ENCODE measurements at places on chromosomes 13 and 19. TPM values are rescaled to one million over a fixed set of nuclear protein-coding genes. Genes with fewer than 3 reads are reported as not detected.

DNA sequence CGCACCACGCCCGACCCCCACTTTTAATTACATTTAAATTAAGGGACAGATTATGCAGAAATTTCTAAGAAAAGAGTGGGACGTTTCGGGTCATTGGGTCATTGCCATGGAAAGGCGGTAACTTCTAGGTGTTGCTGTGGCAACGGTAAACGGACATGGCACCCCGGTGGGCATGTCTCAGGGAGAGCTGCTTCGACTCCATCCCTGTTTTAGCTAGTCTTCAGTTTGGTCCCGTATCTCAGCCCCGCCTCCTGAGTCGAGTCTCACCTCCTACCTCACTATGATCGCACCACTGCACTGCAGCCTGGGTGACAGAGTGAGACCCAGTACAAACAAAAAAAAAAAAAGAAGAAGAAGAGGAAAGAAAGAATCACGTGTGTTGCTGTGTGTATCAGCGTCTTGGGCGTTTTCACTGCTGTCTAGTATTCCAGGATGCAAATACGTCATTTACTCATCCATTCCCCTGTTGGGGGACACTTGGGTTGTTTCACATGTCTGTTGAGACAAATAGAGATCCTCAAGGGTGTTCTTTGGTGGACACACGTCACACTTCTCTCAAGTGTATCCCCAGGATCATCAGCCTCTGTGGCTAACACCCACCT lies 41.7 kb downstream of the CELF5 start:
- H3K4me1 ChIP-seq = no peaks in the 10 kb centered on the region
- no peaks in the 10 kb centered on the region for H3K36me3 ChIP-seq
- DNase-seq = no peak
- no peak overlapping the region for H3K4me3 ChIP-seq
- peaks cover 9% of the 10 kb centered on the region for H3K27me3 ChIP-seq
- no peak overlapping the region for H3K27ac ChIP-seq

DNA sequence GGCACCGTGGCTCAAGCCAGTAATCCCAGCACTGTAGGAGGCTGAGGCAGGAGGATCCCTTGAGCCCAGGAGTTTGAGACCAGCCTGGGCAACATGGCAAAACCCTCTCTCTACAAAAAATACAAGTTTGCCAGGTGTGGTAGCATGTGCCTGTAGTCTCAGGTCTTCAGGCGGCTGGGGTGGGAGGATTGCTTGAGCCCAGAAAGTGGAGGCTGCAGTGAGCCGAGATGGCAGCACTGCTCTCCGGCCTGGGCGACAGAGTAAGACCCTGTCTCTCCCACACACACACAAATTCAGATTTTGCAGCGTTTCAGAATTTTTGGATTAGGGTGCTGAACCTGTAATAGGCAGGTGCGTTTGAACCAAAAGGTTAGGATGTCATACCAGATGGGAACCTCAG lies 2.2 kb downstream of the RPS11 start:
- DNase-seq = no peak
- peak overlapping the region; percentile 83 for H3K27ac ChIP-seq
- peak overlapping the region; percentile 78 for H3K4me3 ChIP-seq

GRCh38 chr19:13978351-13979243 lies 26.3 kb downstream of the DCAF15 start:
- peaks cover 40% of the 10 kb centered on the region for H3K4me1 ChIP-seq
- H3K27me3 ChIP-seq = no peaks in the 10 kb centered on the region
- peak; percentile 40 for DNase-seq
- H3K27ac ChIP-seq = no peak overlapping the region

GRCh38 chr19:1206864-1207450 lies 1.4 kb downstream of the STK11 start:
- DNase-seq = no peak
- H3K27ac ChIP-seq = peak overlapping the region; percentile 31
- peak overlapping the region; percentile 55 for H3K4me3 ChIP-seq
- H3K36me3 ChIP-seq = peaks cover 11% of the 10 kb centered on the region
- no peaks in the 10 kb centered on the region for H3K27me3 ChIP-seq
- peaks cover 47% of the 10 kb centered on the region for H3K4me1 ChIP-seq

DNA sequence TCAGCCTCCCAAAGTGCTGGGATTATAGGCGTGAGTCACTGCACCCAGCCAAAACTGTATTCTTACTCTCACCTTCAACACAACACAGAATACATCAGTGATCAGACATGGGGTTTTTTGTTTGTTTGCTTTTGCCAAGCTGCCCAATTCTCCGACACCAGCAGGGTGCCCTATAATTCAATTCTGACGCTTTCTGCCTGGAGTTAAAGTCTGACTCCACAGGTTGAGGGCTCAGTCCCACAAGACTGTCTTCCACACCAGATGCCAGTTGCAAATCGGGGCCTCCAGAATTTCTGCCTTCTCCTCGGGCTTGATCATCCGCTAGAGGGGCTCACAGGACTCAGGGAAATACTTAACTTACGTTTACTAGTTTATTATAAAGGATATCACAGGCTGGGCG lies 22.1 kb downstream of the FBN3 start:
- H3K36me3 ChIP-seq = no peaks in the 10 kb centered on the region
- no peak overlapping the region for H3K4me3 ChIP-seq
- DNase-seq = no peak
- no peak overlapping the region for H3K27ac ChIP-seq

GRCh38 chr19:6534451-6535093 lies 3.7 kb downstream of the TNFSF9 start:
- H3K4me1 ChIP-seq = peaks cover 55% of the 10 kb centered on the region
- no peak for DNase-seq
- no peak overlapping the region for H3K27ac ChIP-seq
- peaks cover 17% of the 10 kb centered on the region for H3K27me3 ChIP-seq
- H3K4me3 ChIP-seq = no peak overlapping the region

- H3K4me1 ChIP-seq = peaks cover under 1% of the 10 kb centered on the region
- H3K27me3 ChIP-seq = no peaks in the 10 kb centered on the region
- no peak for DNase-seq
- no peak overlapping the region for H3K4me3 ChIP-seq
- H3K27ac ChIP-seq = no peak overlapping the region
- H3K36me3 ChIP-seq = no peaks in the 10 kb centered on the region
These were observed 10.8 kb downstream of the RSPH6A start for GRCh38 chr19:45804140-45804958.

GRCh38 chr19:39132344-39132969 lies 6.9 kb downstream of the PAK4 start:
- no peak overlapping the region for H3K27ac ChIP-seq
- H3K27me3 ChIP-seq = no peaks in the 10 kb centered on the region
- no peak for DNase-seq
- no peaks in the 10 kb centered on the region for H3K36me3 ChIP-seq
- no peak overlapping the region for H3K4me3 ChIP-seq

- no peak overlapping the region for H3K27ac ChIP-seq
- H3K4me3 ChIP-seq = no peak overlapping the region
These were observed 36.0 kb upstream of the MIR17HG start for GRCh38 chr13:91311491-91311890.

DNA sequence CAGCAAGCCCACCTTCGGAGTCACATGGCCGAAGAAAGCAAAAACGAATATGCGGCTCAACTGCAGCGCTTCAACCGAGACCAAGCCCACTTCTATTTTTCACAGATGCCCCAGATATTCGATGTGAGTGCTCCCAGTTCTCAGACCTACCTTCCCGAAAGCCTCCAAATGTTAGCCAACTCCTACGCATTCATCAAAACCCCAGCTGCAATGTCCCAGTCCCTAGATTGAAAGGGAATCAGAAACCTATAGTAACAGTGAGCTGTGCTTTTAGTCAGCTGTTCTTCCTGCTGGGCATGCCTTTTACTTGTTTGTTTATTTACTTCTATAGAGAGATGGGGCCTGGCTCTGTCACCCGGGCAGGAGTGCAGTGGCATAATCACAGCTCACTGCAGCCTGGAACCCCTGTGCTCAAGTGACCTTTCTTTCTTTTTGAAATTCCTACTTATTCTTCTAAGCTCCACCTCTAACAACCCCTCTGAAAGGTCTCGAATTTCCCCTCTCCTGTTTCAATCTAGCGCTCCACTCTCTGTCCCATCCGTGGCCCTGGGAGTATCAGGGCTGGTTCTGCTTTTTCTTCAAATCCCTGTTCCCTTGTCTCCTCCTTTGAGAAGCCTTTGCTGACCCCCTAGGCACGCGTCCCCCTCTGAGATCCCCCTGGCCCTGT lies 4.4 kb downstream of the TRIP10 start:
- peaks cover 23% of the 10 kb centered on the region for H3K4me1 ChIP-seq
- no peak overlapping the region for H3K27ac ChIP-seq
- no peak for DNase-seq
- H3K36me3 ChIP-seq = peaks cover 5% of the 10 kb centered on the region
- no peaks in the 10 kb centered on the region for H3K27me3 ChIP-seq

DNA sequence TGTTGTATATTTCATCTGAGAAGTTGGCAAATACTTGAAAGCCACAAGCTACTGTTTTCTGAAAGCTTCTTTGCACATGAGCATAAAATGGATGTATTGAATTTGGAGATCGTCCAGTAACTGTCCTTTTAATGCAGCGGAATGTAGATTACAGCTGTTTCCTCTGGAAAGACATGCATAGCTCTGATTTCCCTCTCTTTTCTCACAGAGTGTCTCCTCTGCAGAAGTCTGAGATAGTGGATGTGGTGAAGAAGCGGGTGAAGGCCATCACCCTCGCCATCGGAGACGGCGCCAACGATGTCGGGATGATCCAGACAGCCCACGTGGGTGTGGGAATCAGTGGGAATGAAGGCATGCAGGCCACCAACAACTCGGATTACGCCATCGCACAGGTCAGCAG lies 283.0 kb downstream of the SHISA2 start:
- no peaks in the 10 kb centered on the region for H3K36me3 ChIP-seq
- H3K27me3 ChIP-seq = no peaks in the 10 kb centered on the region
- H3K27ac ChIP-seq = no peak overlapping the region
- no peak overlapping the region for H3K4me3 ChIP-seq

DNA sequence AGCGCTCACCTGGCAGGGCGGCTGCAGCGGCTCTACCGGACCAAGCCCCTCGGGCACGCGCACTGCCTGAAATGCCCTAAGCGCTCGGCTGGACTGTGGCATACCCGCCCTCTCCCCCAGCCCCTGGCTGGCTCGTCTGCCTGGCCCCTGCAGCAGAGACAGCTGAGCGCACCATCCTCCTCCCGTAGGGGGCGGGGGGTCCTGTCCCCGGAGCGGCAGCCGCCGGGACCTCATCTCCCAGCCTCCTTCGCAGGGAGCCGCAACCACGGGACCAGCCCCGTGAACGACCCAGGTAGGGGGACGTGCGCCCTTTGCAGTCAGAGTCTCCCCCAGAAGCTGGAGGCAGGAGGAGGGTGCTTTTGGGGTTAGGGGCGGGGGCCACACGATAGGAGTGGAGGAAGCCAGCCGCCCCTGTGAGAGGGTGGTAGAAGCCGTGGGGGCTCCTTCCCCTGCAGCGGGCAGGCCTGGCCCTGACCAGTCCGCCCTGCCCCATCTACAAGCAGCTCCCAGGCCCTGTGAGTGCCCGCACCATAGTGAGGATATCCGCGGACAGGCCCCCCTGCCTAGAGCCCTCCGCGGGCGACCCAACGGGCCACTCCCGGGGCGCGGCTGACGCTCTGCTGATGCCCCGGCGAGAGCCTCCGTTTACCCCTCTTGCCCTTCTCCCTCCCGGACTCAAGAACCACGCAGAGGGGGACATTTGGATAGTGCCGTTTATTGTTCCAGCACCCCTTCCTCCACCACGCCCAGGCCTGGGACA lies 34.2 kb downstream of the ZNF787 start:
- H3K27ac ChIP-seq = no peak overlapping the region
- H3K4me1 ChIP-seq = no peaks in the 10 kb centered on the region
- H3K27me3 ChIP-seq = no peaks in the 10 kb centered on the region
- H3K4me3 ChIP-seq = no peak overlapping the region

- H3K4me3 ChIP-seq = no peak overlapping the region
- H3K27ac ChIP-seq = no peak overlapping the region
- DNase-seq = no peak
- no peaks in the 10 kb centered on the region for H3K36me3 ChIP-seq
- no peaks in the 10 kb centered on the region for H3K27me3 ChIP-seq
These were observed 69.2 kb downstream of the ATP11A start for GRCh38 chr13:112759053-112759452.

GRCh38 chr13:70490320-70490935 lies 382.2 kb upstream of the KLHL1 start:
- H3K4me3 ChIP-seq = no peak overlapping the region
- H3K4me1 ChIP-seq = no peaks in the 10 kb centered on the region
- no peak overlapping the region for H3K27ac ChIP-seq
- H3K36me3 ChIP-seq = no peaks in the 10 kb centered on the region

- DNase-seq = no peak
- no peak overlapping the region for H3K27ac ChIP-seq
- no peaks in the 10 kb centered on the region for H3K27me3 ChIP-seq
- no peaks in the 10 kb centered on the region for H3K36me3 ChIP-seq
- H3K4me3 ChIP-seq = no peak overlapping the region
These were observed 757.3 kb downstream of the EFNB2 start for GRCh38 chr13:105778196-105778595.

DNA sequence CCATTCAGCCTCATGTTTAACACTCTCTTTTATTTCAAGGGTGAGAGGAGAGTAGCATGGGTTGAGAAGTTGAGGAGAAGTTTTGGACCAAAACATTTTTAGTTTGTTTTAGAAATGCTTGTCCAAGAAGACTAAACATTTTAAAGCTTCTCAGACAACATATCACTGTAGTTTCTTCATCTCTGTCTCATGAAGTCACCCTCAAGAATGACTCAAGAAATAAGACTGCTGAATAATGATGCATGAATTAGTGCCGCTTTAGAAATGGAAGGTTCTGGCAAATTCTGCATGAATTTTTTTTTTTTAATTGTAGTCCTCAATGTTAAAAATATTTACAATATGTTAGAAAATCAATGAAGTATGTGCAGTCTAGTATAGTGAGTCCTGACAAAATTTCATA lies 422.7 kb upstream of the ARGLU1 start:
- no peaks in the 10 kb centered on the region for H3K27me3 ChIP-seq
- no peaks in the 10 kb centered on the region for H3K36me3 ChIP-seq
- no peak overlapping the region for H3K27ac ChIP-seq
- DNase-seq = no peak
- H3K4me3 ChIP-seq = no peak overlapping the region
- no peaks in the 10 kb centered on the region for H3K4me1 ChIP-seq

GRCh38 chr13:46124531-46124966 lies 19.7 kb upstream of the CPB2 start:
- peak; percentile 38 for DNase-seq
- no peaks in the 10 kb centered on the region for H3K27me3 ChIP-seq
- peak overlapping the region; percentile 55 for H3K27ac ChIP-seq

MBD3L2B gene
- not detected for total RNA-seq

CCDC8 gene
- total RNA-seq = not detected

RNF225 gene
- 0.39 TPM for total RNA-seq

FLT3LG gene
- 65.7 TPM for total RNA-seq

IFNL1 gene
- not detected for total RNA-seq

PMIS2 gene
- not detected for total RNA-seq

LACC1 gene
- total RNA-seq = 1.1 TPM

FXYD7 gene
- 5.4 TPM for total RNA-seq

NANOS3 gene
- 3.0 TPM for total RNA-seq

ATP4A gene
- total RNA-seq = not detected

MAP4K1 gene
- total RNA-seq = 163 TPM

DUXA gene
- not detected for total RNA-seq

GJB2 gene
- 0.40 TPM for total RNA-seq

C19orf47 gene
- total RNA-seq = 16.1 TPM
